ENCODE measurements at places on chromosomes 3 and 15.

DNA sequence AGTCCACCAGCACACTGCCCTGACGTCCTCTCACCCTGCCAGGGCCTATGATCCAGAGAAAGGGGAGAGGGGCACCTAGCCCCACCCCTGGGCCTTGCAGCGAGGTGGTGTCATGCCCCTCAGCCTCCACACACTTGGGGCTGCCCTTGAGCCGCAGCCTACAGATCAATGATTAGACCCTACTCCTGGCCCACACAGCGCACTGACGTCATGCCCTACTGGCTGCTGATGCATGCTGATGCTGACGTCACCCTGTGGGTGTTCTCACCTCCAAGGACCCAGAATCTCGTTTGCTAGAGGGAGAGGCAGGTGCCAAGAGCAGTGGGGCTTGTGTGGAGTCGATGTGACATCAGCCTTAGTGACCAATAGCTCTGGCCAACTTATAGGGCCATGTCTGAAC is 18.0 kb downstream of the ARL14 start:
- no peak for DNase-seq

DNA sequence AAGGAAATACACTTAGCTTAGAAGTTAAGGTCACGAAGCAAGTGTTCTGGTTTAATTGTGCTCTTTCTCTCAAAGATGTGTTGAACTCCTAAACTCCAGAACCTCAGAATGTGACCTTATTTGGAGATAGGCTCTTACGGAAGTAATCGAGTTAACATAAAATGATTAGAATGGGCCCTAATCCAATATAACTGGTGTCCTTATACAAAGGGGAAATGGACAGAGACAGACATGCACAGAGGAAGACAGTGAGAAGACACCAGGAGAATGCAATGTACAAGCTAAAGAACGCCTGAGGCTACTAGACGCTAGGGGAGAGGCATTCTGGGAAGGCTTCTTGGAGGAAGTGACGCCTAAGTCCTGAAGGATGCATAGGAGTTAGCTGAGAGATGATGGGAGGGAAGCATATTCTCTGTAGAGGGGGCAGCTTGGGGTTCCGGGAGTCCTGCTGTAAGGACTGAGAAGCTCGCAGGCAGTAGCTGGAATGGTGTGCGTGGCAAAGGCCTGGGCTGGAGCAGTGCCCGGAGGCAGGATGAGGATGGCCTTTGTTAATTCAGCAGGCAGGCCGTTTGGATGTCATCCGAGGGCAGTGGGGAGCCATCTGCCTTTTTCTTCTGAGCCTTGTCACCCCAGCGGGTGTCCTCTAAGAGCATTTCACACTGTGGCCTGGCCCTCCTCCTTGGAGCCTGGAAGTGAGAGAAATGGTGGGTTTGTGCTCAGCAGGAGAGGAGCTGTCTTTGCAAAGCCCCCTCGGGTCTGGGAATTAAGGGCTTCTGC is 513.4 kb downstream of the SHQ1 start:
- peak; percentile 83 for DNase-seq

DNA sequence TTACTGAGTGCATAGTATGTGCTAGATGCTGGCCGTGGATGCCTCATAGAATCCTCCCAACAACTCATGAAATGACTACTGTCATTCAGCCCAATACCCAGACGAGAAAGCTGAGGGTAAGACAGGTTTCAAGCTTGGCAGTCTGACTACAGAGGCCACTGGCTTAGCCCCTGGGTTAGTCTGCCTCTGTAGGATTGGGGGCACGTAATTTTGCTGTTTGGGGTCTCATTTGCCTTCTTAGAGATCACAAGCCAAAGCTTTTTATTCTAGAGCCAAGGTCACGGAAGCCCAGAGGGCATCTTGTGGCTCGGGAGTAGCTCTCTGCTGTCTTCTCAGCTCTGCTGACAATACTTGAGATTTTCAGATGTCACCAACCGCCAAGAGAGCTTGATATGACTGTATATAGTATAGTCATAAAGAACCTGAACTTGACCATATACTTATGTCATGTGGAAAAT is 1.0 kb upstream of the CCR5 start:
- DNase-seq = no peak

DNA sequence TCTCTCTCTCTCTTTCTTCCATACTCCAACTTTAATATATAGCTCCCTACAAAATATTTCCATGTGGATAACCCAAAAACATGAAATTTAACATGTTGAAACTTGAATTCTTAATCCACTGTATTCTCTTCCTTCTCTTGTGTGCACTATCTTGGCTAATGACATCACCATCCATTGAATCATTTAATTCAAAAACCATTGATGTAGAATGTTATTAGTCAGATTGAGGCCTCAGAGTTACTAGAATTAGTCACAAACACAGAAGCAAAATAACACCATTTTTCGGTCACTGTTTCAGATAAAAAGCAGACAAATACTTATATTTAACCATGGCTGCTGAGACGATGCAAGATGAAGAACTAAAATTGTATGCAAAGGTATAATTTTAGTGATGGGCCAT is 256.9 kb upstream of the LRRC3B start:
- no peak for DNase-seq

- no peak for DNase-seq
These were observed 161.6 kb downstream of the MYRIP start for GRCh38 chr3:39970982-39971381.

GRCh38 chr3:157542711-157543500 is 39.7 kb upstream of the VEPH1 start:
- peak; percentile 78 for DNase-seq

DNA sequence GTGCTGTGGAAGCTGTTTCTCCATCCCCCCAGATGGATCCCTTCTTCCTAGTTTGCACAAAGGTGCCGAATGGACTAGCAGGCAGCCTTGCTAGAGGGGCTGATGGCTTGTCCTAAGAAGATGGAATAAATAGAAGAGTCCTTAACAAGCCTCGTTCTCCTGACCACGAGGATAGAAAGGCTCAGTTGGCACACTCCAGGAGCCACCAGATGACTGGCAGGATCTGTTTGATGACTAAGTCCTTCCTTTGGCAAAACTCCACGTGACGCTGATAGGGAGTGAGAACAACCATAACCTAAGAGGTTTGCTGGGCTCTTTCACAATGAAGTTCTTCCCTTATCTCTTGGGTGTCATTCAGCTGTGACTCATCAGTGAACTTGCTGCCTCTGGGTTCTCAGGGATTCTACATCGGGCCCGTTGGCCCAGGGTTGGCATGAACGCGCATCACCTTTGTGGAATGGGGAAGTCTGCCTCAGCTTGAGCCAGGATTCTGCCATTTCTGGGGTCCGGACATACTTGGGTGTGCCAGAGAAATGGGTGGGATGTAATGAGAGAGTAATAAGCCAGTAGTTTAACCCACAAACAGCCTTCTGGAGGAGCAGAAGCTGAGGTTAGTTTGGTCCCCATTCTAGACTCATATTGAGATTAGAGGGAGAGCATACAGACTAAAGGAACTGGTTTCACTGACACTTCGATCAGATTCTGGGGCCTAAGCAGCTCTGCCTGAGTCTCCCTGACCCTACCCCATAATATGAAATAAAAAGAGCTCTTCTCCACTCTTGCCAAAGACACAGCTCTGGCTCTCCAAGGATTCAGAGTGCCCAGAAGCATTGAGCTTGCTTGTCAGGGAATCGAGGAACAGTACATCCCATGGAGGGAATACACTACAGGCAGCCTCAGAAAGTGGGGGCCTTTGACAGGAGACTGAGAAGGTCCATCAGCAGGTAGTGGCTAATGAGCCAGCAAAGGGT is 2.0 kb upstream of the MELTF start:
- DNase-seq = no peak

- DNase-seq = no peak
These were observed 37.5 kb upstream of the MFGE8 start for GRCh38 chr15:88950600-88951160.

DNA sequence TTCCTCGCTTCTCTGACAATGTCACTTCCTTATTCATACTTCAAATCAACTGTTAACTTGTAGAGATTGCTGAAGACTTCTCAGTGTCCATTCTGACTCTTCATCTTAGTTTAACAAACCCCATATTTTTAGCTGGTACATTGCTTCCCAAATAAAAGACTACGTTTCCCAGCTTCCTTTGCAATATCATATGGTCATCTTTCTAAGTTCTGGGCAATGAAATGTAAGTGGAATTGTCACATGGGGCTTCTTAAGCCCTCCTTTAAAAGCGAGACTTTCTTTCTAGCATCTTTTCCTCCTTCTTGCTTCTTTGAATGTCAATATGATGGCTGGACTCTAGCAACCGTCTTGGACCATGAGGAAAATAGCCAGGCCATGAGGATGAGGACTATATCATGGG is 239.0 kb downstream of the ZNF621 start:
- DNase-seq = no peak

- DNase-seq = no peak
These were observed 182.2 kb downstream of the RSL24D1 start for GRCh38 chr15:55014391-55015092.

- DNase-seq = no peak
These were observed 16.1 kb downstream of the ATP10A start for GRCh38 chr15:25847051-25847450.

- DNase-seq = no peak
These were observed 135.5 kb downstream of the TGFBR2 start for GRCh38 chr3:30741889-30742288.

DNA sequence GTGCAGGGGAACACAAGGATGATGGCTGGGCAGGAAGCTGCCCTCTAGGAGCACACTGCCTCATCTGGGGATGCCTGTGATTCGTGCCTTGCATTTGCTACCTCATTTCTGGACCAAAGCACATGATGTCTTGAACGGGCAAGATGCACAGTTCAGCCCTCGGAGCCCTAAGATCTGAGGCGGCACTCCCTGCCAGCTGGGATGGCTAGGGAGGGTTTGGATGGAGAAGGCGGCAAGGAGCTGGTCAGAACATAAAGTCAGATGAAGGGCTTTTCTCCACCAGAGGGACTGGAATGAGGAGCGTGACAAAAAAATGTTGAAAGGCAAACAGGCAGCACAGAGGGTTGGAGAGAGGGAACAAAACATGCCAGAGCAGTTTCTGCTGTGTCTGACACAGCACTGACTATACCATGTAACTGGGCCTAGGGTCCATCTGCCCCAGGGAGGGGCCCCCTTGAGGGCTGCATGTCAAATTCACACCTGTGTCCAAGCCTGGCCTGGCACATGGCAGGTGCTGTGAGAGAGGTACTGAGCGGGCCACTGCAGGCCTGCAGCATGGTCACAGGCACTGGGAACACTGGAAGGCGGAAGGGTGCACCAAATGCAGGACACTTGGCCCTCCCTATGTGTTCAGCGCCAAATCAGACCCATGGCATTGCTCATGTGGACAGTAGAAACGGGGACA is 21.7 kb downstream of the TMEM43 start:
- no peak for DNase-seq

DNA sequence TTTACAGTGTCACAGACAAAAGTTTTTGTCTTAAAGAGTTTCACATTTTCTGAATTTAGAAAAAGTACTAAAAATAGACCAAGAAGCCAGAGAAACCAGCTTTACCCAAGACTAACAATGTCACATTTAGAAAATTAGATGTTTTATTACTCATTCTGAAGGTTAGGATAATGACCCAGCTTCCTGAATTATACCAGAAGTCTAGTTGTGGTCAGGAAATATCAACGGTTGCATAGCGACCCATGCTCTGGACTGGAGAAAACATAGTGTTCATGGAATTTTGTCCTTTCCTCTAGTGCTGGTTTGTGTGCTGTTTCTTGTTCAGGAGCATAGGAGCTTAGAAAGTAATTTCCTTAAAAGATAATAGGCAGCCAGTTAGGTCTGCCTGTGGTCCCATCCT is 59.0 kb downstream of the DPPA2 start:
- no peak for DNase-seq

DNA sequence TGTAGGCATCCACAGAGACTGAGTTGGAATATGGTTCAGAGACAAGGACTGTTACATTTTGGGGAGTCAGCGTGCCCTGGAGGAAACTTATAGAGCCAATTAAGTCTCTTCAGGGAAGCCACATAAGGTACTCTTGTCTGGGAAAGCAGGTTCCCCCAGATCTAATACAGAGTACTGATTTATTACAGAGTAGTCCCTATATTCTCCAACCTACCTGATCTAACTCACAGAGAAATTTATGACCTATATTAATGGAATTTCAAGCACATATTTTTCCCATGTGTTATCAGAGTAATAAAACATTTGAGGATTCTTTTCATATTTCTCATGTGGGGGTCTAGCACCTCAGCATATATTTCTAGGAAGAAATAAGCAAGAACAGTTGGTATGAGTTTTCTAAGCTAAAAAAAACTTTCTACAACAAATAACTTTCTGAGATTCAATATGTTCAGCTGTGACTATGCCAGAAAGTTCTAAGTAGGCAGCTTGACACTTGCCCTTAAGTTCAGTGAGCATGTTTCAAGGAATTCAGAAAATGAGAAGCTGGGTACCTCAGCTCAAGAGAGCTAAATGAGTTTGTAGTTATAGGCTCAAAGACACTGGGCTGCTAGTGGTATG is 75.3 kb upstream of the COL8A1 start:
- DNase-seq = no peak

DNA sequence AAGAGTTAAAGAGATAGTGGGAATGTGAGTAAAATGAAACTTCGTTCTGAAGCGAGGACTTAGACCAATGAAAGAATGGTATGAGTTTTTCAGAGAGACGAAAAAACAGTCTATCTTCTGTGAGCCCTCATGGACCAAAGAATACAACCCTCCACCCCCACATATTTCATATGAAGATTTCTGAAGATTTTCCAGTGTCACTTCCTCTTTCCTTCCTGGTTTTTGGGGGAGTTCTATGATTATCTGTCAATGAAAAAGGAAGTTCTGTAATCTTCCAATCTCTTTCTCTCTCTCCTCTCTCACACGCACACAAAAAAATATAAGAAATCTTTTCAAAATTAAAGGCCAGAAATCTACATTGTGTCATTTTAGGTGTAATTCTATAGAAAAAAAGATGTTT is 27.7 kb downstream of the CMSS1 start:
- no peak for DNase-seq

DNA sequence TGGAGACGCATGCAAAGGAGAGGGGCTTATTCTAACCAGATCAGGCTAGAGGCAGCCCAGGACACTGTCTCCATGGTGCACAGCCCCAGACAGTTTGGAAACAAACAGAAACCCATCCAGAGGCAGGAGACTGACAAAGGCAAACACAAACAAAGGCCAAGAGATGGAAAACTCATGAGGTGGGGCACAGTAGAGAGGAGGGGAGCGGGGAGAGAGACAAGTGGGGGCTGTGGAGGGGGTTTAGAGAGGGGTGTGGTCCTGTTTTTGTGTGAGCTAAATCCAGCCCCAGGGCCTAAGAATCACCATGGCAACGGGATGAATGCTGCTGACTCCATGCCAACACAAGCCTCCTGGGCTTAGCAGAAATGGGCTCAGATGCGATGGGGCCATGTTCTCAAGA is 32.3 kb downstream of the PARP16 start:
- peak; percentile 79 for DNase-seq

- DNase-seq = peak; percentile 64
These were observed 35.2 kb upstream of the SMAD3 start for GRCh38 chr15:67030036-67030762.

GRCh38 chr3:9715764-9716437 is 12.3 kb downstream of the CPNE9 start:
- DNase-seq = no peak

- no peak for DNase-seq
These were observed 164.8 kb downstream of the AKAP13 start for GRCh38 chr15:85545185-85545584.

DNA sequence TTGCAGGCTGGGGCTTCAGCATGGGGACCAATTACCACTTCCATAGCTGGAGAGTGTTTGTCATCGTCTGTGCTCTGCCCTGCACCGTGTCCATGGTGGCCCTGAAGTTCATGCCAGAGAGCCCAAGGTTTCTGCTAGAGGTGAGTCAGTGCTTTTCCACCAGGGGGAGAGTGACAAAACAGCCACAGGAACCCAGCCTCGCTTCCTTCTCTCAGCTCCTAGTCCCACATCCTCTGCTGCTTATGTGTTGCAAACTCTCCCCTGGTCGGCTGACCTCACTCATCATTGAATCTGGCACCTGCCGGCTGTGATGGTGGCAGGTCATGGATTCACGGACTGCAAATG is 158.3 kb downstream of the SV2B start:
- no peak for DNase-seq

All from ecto neural progenitor cell (in vitro differentiated cells).